ENCODE measurements at places on chromosomes 5 and 9.

DNA sequence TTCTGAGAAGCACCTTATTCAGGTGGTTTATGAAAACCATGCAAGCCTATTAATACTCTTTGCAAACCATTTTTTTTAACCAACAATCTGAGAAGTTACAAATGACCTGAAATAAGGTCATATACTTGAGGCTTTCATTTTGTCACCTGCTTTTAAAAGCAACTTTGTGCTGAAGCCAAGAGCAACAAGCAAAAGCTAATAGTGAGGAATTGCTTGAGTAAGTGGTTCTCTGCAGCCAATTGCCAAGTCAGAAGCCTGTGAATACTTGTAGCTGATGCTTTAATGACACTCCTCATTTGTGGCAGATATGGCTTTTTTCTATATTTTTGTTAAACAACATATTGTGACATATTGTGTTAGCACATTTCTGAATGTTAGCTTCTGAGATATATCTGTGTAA is 126.7 kb upstream of the ZNF608 start:
- DNase-seq, result peak; percentile 33

DNA sequence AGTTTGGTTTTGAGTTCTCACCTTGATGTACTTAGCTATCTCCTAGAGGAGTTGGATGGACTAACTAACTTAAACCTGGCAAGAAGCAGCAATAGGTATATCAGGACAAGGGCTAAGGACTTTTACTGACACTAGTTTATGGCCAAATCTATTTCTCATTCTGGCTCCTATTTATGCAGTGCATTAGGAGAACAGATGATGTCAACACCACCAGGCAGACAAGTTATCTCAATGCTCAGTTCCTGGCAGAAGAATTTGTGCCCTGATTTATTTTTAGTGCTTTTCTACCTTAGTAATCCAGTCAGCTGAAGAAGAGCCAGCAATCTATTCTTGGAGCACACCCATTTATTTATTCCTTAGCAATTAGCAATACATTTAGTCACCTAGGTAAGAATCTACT is 30.7 kb upstream of the MYOT start:
- no peak for DNase-seq

- no peak for DNase-seq
Measured at GRCh38 chr5:86442036-86442745, 175.6 kb upstream of the COX7C start.

GRCh38 chr9:19488721-19489120 is 79.9 kb downstream of the ACER2 start:
- no peak for DNase-seq

DNA sequence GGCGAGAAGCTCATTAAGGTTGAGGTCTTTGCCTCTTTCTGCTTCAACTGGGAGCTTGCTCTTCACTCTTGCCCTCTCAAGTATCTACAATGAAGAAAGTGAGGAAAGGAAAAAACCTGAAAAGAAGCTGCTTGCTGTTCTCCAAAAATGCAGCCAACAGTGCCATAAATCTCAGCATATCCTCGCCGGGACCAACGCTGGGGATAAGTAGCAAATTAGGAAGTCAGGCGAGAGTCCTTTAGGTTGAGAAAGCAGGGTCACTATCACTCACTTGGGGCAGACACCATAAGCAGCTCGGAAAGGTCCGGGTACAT is 399 bp downstream of the NUP155 start:
- no peak for DNase-seq

- no peak for DNase-seq
Measured at GRCh38 chr9:4196376-4196775, 103.5 kb downstream of the GLIS3 start.

DNA sequence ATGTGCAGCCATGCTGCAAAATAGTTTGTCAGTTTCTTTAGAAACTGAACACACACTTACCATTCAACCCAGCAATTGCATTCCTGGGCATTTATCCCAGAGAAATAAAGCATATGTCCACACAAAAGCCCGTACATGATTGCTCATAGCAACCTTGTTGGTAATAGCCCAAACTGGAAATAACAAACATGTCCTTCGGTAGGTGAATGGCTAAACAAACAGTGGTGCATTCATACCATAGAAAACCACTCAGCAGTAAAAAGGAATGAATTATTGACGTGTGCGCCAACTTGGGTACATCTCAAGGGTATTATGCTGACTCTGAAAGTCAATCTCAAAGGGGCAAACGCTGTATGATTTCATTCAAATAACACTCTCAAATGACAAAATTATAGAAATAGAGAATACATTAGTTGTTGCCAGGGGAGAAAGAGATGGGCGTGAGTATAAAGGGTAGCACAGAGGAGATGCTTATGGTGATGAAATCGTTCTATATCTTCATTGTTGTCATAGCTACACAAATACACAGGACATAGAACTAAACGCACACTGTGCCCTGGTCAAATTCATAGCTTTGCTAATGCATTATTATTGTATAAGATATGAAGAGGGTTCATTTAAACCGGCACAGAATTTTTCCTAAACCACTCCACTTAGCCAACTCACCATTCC is 58.2 kb downstream of the DRD1 start:
- peak; percentile 84 for DNase-seq

DNA sequence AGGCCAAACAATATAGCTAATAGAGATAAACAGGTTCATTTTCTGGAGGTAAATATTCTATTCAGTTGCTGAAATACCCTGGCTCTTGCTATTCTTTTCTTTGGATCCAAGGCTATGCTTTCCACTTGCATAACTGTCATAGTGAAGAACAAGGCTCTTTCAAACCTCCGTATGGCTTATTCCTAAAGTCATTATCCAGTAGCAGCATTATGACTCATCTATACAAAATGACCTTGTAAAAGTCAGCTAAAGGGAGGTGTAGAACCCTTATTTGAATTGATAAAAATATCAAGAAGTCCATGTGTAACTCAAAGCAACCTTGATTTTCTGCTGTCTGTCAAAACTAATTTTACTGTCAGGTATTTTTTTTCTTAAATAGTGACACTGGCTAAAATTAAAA is 447.8 kb downstream of the PLK2 start:
- no peak for DNase-seq

- DNase-seq, result no peak
Measured at GRCh38 chr9:5626727-5627634, 1.9 kb upstream of the RIC1 start.

GRCh38 chr5:150044329-150044681 is 42.0 kb downstream of the CSF1R start:
- DNase-seq, result no peak

DNA sequence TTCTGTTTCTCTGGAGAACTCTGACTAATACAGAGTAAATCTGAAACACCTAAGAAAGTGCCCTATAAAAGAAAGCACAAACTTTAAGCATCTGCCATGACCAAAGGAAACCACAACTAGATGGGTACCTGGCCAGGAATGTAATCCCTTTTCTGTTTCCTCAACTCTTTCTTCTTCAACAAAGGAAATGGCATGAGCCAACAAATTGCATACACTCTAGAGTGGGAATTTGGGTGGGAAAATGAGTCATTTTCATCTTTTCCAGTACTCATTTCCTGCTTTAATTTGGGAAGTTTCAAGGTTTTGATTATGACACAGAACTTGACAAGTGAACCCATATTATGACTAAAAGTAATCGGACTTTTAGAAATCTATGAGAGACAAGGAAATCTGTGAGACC is 349.2 kb upstream of the RORB start:
- no peak for DNase-seq

DNA sequence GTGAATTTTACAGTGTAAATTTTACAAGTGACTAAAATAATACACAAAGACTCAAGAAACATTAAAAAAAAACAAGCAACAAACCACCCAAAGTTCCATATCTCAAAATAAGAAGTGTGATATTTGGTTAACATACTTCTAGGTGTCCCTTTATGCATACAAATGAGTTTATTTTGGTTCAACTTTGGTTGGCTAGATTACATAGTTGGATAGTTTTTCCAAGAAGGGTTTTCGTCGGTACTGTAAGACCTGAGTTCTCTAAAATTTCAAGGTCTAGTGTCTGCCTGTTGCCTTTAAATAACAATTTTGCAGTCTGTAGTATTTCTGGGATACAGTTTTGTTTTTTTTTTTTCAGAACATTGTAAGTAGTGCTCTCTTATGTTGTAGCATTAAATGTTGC is 58.8 kb upstream of the JAK2 start:
- DNase-seq, result no peak

DNA sequence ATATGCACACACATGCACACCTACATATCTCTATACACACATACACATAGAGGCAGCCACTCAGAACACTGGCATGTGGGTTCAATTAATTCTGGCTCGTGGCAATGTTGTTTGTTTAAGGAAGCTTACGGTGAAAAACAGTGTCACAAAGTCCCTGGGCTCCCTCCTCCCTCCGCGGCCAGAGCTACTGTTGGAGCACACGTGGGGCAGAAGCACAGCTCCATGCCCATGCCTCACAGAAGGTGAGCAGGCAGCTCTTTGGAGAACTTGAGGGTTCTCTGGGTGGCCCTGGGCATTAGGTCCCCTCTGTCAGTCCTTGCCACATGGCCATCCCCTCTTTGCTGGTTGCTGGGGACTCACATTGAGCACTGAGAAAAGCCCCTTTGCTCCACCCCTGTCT is 107.5 kb downstream of the GADD45G start:
- DNase-seq, result no peak

GRCh38 chr9:13744261-13744901 is 464.9 kb upstream of the MPDZ start:
- no peak for DNase-seq

GRCh38 chr5:145587710-145588109 is 247.4 kb downstream of the PRELID2 start:
- DNase-seq, result no peak

- peak; percentile 35 for DNase-seq
Measured at GRCh38 chr5:77971776-77972468, 195.8 kb upstream of the TBCA start.

DNA sequence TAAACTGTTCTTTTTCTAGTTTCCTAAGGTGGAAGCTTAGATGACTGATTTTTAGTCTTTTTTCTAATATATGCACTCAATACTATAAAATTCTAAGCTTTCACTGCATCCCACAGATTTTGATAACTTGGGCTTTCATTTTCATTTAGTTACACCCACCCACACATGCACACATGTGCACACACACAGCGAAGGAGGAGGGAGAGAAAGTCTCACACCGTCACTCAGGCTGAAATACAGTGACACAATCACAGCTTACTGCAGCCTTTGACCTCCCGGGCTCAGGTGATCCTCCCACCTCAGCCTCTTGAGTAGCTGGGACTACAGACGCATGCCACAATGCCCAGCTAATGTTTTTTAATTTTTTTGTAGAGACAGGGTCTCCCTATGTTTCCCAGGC is 96.5 kb downstream of the SMIM23 start:
- DNase-seq, result no peak

DNA sequence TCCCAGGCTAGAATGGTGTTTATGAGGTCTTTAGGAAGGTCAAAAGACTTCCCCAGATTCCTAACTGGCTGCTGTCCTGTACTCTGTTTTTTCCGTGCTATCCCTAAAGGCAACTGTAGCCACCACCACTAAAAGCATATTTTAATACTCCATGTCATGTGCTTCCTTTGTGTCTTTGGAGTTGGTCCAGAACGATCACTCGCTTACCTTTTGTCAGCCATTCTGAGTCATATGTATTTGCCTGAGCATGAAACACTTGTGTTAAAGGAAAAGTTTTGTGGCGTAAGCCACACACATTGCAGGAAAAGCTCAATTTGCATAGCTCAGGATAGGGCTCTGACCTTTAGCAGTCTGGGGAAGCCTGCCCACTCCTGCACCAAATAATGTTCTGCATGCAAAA is 299.6 kb downstream of the NTRK2 start:
- DNase-seq, result no peak

- DNase-seq, result peak; percentile 71
Measured at GRCh38 chr9:136309101-136309801, 5.4 kb upstream of the CCDC187 start.

- DNase-seq, result no peak
Measured at GRCh38 chr9:106305428-106306133, 557.4 kb upstream of the ZNF462 start.

DNA sequence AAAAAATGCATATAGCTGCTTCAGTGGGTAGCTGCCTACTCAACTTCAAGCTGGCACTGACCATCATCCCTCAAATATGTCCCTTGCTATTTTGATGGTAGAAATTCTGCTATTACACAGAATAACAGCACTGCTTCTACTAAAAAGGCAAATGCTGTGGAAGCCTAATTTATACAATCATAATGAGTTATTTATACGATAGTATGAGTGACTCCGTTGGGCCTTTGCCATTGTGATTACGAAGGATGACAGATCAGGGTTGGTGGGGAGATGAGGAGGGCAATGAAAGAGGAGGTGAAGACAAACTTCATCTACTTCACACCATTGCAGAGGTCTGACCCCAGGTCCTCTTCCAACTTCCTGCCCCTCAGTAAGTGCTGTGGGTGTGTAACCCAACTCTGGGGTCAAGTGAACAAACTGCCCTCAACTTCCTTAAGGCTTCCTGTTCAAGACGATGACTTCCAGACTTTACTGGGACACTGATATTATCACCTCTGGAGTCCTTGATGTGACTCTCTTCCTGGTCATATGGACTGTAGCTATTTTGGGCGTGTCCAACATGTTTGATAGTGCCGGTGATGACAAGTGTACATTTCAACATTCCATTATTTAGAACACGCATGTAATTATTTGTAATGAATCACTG is 74.1 kb upstream of the RPS23 start:
- DNase-seq, result no peak

DNA sequence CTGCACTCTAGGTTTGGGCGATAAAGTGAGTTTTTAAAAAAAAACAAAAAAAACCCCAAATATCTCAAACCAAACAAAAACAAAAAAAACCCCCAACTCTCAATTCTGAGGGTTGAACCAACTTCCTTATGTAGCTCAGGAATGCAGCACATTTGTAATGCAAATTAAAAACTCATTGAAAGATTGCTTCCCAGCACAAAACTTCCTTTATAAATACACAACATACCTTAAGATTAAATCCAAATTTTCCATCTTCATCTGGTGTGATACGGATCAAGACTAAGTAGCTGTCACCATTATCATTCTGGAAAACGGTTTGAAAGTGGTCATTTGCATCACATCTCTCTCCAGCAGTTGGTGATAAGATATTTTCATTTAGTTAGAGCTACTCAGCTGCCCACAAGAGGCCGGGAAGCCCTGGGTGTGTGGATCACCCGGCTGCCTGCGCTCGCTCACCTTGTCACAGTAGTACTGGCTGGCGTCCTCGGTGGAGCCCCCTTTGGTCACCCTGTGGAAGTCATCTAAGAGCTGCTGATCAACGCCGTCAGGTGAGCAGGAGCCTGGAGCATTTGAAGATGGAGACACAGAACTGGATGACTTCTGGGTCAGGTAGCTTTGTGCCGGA is 88.2 kb downstream of the PTPN3 start:
- no peak for DNase-seq

- peak; percentile 2 for DNase-seq
Measured at GRCh38 chr5:150645070-150645700, 4.7 kb downstream of the SYNPO start.

DNA sequence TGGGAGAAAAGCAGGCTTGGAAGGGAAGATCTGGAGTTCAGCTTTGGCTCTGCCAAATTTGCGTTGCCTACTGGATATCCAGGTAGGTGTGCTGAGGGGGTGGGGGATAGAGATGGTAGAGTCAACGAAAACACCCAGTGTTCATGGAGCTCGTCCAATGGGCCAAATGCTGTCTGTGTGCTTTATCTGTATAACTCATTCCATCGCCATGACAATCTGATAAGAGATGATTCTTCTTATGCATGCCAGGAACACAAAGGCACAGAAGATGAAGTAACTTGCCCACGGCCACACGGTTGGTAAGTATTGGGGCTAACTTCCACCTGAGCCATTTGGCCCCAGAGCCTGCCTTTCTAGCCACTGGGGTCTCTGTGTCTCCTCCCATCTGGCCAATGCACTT is 53.2 kb downstream of the BOD1 start:
- DNase-seq, result no peak
